ENCODE measurements at places on chromosomes 4 and X. TPM values are rescaled to one million over a fixed set of nuclear protein-coding genes. Genes with fewer than 3 reads are reported as not detected.

The BMX gene
- total RNA-seq = 0.14 TPM

The FDCSP gene
- not detected for total RNA-seq

The XAGE1A gene
- total RNA-seq = not detected

The YTHDC1 gene
- 40.4 TPM for total RNA-seq

The AKAP4 gene
- total RNA-seq = not detected

The CDKL5 gene
- total RNA-seq = 3.3 TPM

The SMAD1 gene
- total RNA-seq = 12.5 TPM

The ETDB gene
- total RNA-seq = not detected

The SMIM31 gene
- not detected for total RNA-seq

The TMPRSS11D gene
- total RNA-seq = not detected

The TRAM1L1 gene
- 0.43 TPM for total RNA-seq

The DCHS2 gene
- total RNA-seq = under 0.01 TPM

The MAGEC2 gene
- 0.14 TPM for total RNA-seq

The MAGEE1 gene
- 1.1 TPM for total RNA-seq

The GJB1 gene
- not detected for total RNA-seq

The MAGEH1 gene
- total RNA-seq = 36.7 TPM

The SPANXC gene
- total RNA-seq = not detected

The SMIM14 gene
- 33.7 TPM for total RNA-seq

The SCD5 gene
- 12.9 TPM for total RNA-seq

Measured in smooth muscle cell of bladder (primary cell).